Femur (tissue), 1 donor: ENCODE measurements at places on chromosomes 1 and 21.

GRCh38 chr1:153387785-153388184 is 3.1 kb downstream of the S100A8 start:
- no peak for DNase-seq

DNA sequence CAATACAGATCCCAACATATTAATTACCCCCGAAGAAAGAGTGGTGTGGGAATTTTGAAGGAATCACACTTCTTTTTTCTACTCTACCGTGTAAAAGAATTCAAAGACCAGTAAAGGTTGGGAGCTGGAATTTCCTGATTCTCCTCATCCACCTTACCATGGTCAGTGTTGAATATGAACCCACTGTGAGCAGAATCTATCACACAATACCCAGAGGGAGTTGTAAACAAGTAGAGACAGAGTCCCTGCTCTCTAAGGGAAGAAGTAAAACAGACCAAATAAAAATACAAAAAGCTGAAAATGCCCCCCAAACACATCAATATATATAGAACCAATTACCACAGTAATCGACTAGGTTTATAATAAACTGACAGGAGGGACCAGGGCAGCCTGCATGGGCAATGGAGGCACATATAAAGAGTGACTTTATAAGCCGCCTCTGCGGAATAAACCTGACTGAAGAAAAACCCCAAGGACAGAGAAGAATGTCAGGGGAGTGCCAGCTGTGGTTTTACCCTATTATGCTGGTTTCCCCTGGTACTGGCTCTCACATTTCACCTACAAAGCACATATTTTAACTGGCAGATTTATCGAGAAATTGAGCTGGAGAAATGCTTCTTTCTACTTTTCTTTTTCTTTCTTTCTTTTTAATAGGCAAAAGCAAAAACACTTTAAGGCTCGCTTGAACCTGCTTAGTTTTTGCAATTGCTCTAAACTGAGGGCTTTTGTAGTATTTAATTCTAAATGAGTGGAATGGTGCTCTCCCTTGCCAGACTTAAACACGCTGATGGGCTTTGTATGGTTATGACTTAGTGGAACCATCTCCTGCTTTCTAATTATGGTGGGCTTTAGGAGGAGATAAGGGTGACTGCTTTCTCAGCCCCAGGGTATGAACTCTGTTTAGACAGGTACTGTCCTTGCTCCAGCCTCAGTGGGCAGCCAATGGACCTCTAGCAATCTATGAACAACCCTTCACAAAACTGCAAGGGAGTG is 244.8 kb downstream of the ASTN1 start:
- no peak for DNase-seq

DNA sequence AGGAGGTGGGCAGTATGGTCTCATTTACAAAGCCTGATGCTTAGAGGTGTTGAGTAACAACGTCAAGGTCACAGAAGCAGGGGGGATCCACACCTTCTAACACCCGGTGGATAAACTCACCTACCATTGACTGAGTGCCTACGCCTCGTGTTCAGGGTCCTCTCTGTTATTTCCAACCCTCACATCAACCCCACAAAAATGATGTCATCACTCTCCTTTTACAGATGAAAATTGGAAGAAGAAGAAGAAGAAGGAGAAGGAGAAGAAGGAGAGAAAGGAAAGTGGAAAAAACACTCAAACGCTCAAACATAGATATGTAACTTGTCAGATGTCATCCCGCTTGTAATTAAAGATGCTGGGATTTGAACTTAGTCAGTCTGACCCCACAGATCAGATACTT is 653 bp upstream of the KCNN3 start:
- no peak for DNase-seq

DNA sequence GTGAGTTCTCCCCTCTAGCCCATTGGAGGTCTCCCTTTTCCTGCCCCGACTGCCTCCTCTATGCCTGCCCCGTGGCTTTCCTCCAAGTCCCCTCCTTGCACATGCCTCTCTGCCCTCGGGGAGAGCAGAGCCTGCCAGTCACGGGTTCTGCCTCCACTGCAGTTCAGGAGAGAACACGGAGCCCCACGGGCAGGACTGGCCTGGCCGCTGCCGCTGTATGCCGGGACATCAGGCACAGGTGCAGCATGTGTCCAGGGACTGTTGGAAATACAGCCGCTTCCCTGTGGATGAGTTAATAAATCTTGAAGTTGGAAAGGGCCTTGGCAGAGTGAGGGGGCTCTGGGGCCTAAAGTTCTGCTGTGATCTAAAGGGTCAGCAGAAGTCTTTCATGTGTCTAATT is 676.6 kb downstream of the MATN1 start:
- no peak for DNase-seq

- DNase-seq, result no peak
These were observed 43.8 kb downstream of the NCF2 start for GRCh38 chr1:183546427-183546826.

- no peak for DNase-seq
These were observed 9.1 kb downstream of the ADAMTSL4 start for GRCh38 chr1:150558303-150558704.

- DNase-seq, result no peak
These were observed 16.4 kb upstream of the ZNF683 start for GRCh38 chr1:26388791-26389445.
